ENCODE measurements at places on chromosomes 6 and 20.

- DNase-seq = no peak
Observed at GRCh38 chr6:114284281-114284680, 58.5 kb downstream of the HS3ST5 start.

- DNase-seq = no peak
Observed at GRCh38 chr6:137105375-137105774, 60.6 kb upstream of the IL20RA start.

DNA sequence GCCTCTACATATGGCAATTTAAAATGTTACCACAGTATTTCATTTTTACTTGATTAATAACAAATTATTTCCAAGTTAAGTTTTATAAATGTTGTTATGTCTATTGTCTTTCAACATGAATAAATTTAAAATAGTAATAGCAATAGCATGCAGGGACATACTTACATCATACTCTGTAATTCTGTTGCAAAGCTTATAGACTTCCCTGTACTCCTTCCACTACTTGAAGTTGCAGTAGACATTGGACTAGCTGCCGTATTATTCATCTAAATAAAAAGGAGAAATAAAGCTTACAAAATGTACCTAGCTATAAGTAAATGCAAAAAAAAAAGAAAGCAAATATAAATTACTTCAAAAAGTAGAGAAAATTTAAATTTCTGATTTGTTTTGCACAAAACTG lies 12.7 kb downstream of the SUPT3H start:
- no peak for DNase-seq

DNA sequence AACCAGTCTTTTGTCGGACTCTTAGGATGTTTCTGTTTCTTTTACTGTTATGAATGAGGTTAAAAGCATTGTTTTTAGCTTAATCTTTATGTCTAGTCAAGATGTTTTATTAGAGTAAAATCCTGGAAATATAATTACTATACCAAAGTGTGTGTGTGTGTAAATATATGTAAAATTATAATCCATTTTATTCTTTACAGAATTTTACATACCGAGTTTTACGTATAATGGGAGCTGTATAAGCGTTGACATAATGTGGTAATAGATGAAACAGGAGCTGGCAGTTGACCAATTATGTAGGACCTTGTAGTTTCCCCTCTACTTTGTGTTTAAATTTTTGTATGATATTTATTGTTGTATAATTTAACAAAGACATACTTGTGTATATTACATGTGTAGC lies 16.7 kb downstream of the MAP3K4 start:
- no peak for DNase-seq
